Endothelial cell of umbilical vein (primary cell): ENCODE measurements at places on chromosomes 13 and 19. TPM values are rescaled to one million over a fixed set of nuclear protein-coding genes. Genes with fewer than 3 reads are reported as not detected.

DNA sequence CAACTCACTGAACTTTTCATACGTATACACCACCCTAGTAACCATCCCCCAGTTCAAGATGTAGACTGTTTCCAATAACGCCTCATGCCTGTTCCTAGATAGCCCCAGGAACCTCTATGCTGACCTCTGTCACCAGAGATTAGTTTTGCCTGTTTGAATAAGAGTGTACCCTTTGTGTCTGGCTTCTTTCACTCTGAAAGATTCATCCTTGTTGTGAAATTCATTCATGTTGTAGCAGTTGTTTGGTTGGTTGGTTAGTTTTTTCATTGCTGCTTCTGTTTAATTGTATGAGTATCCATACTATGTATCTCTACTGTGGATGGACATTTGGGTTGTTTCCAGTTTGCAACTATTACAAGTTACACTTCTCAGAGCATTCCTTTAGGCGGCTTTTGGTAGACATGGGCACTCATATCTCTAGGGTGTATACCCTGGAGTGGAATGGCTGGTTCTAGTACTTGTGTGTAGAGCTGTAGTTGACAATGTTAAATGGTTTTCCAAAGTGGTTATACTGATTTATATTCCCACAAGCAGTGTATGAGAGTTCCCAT is 1.6 kb downstream of the RNASEH2B start:
- peak; percentile 1 for DNase-seq

GRCh38 chr13:94309576-94309975 is 169.9 kb downstream of the DCT start:
- DNase-seq = no peak

DNA sequence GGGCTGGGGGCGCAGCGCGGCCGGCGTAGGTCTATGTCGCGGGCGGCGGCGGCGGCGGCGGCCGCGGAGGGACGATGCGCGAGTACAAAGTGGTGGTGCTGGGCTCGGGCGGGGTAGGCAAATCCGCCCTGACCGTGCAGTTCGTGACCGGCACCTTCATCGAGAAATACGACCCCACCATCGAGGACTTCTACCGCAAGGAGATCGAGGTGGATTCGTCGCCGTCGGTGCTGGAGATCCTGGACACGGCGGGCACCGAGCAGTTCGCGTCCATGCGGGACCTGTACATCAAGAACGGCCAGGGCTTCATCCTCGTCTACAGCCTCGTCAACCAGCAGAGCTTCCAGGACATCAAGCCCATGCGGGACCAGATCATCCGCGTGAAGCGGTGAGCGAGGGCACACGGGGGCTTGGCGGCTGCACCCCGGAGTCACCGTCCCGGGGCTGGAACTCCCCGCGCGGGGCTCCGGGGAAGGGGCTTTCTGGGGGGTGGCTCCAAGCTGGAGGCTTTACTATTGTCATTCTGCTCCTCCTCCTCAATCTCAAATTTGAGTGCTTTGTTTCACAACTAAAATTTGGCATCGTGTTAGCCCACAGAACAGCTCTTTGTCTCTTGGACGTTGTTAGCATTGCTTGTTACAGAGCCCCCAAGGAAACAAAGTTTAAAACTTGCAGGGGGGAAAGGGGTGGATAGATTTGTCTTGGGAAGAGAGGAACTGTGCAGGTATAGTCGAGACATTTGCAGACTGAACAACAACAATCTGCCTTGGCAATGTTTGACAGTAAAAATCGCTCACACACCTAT is 630 bp downstream of the RAP2A start:
- DNase-seq = peak; percentile 59

GRCh38 chr19:11555246-11555645 is 3.8 kb downstream of the ELOF1 start:
- no peak for DNase-seq

DNA sequence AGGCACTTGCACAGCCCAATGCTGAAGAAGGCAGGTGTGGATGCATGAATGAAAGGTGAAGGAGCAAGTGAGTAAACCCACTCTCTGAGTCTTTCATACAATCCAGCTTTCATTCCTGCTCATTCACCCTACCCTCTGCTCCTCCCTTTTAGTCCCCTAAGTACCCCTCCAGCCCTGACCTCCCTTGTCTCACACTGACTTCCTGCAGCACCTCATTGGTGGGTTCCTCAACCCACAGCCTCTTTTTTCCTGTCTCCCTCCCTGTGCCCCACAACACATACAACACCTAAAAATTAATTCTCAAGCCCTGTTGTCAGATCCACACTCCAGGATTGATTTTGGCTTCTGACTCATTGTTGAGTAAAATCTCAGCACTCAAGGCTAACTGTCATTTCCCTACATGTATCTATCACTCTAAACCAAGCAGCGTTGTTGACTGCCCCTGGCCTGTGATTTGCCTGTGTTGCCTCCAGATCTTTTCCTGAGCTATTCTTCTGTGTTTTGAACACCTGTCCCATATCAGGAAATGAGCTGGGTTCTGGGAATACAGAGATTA is 177.3 kb upstream of the SERP2 start:
- peak; percentile 5 for DNase-seq

DNA sequence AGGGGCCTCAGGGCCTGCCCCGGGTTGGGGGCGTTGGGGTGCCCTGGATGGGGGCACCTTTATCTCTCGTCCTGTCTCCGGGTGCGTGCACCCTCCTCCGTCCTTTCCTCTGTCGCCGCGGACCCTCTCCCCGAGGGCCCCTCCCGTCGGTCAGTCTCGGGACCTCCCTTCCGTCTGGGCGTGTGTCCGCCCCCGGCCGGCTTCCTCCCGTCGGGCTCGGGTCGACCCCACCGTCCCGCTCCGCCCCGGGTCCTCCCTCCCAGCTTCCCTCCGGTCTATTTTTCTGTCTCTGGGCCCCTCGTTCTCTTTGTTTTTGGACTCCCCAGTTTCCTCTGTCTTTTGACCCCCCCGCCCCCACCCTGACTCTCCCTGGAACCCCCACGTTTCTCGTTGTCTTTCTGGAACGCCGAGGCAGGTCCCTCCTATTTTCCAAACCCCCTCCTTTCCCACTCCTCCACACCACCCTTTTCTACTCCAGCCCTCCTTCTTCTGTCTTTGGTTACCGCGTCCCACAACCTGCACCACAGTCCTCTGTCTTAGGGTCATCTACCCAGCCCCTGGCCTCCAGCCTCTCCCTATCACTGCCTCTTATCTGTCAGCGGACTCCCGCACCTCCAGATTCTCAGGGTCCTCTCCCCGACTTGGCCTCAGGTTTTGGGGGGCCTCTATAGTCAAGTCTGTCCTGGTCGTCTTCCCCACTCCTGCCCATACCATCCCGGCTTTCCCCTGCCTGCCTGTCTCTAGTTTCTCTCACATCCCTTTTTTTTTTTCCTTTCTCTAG is 757 bp downstream of the EGLN2 start:
- peak; percentile 64 for DNase-seq

- DNase-seq = no peak
These were observed 97.9 kb downstream of the DLEU7 start for GRCh38 chr13:50745542-50746115.

DNA sequence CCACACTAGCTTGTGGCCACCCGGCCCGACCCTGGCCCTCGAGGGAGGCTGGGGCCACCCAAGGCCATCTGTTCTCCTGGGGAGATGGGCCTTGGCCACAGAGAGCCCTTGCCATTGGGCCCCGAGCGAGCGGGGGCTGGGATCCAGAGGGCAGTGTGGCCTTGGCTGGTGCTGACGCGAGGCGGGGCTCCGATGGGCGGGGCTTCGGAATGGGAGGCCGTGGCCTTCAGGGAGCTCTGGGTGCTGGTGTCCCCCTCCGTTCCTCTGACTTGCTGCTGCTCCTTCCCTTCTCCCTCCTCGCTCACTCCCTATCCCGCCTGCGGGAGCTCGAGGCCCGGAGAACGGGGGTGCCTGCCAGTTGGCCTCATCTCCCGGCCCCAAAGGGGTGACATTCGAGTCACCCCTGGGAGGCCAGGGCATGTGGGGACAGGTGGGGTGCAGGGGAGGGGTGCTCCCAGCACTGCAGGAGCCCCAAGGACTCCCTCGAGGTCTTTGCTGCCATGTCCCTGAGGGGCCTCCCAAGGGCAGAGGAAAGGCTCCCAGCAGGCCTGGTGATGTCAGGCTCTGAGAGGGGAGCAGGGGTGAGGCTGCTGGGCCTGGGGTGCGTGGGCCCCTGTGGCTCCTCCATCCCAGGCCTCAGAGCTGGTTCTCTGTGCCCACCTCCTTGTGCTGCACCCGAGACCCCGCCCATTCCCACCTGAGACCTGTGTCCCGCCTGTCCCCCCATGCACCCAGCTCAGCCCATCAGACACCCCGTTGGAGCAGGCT is 4.2 kb downstream of the NCLN start:
- DNase-seq = no peak

GRCh38 chr19:4194353-4194752 is 11.9 kb downstream of the ANKRD24 start:
- no peak for DNase-seq

DNA sequence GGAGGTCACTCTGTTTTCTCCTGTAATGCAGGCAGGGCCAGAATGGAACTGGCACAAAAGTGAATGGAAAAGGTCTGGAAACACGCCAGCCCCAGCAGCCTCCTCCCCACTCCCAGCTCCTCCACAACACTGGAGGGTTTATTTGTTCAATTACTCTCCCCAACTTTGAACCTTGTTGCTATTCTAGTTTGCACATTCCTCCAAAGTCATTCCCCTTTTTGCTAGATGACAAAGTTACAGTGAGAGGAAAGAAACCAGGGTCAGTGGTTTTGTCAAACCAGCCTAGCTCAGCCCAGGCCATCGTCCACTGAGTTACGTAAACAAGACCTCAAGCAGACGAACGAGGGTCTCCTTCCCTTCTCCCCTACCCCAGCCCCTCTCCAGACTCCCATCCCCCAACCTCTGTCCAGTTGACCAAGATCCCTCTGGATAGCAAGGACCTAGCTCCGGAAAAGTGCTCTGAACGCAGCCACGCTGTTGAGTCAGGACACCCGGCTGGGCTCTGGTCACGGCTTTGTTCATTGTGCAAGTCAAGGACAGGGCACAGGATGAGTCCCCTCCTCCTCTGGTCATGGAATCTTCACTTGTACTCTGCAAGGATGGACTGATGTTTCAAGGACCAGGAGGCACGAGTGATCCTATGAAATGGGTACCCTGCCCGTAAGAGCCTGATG is 180.0 kb downstream of the USP12 start:
- no peak for DNase-seq

DNA sequence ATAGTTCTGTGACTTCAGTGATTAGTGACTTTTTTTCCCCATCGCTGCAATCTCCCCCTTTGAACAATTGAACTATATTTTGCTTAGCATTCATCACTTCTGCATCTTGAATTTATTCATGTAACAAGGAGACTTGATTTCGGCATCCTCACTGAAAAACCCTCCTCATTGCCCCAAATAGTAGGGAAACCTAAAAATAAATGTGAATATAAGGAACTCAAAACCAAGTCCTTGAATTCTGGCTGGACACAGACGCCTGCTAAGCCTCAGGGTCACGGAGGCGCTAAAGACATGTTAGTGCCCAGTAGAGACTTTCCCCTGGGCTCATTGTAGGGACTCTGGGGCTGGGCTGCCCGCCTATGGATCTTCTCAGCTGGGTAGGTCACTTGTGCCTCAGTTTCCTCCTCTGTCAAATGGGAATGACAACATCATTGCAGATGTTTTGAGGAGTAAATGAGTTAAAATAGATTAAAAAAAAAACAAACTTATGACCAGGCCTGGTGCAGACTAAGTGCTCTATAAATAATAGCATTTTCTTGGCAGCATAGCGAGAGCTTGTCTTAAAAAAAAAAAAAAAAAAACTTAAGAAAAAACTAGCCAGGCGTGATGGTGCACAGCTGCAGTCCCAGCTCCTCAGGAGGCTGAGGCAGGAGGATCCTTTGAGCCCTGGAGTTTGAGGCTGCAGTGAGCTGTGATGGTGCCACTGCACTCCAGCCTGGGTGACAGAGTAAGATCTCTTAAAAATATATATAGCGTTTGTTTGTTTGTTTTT is 1.8 kb upstream of the ADGRE5 start:
- no peak for DNase-seq

DNA sequence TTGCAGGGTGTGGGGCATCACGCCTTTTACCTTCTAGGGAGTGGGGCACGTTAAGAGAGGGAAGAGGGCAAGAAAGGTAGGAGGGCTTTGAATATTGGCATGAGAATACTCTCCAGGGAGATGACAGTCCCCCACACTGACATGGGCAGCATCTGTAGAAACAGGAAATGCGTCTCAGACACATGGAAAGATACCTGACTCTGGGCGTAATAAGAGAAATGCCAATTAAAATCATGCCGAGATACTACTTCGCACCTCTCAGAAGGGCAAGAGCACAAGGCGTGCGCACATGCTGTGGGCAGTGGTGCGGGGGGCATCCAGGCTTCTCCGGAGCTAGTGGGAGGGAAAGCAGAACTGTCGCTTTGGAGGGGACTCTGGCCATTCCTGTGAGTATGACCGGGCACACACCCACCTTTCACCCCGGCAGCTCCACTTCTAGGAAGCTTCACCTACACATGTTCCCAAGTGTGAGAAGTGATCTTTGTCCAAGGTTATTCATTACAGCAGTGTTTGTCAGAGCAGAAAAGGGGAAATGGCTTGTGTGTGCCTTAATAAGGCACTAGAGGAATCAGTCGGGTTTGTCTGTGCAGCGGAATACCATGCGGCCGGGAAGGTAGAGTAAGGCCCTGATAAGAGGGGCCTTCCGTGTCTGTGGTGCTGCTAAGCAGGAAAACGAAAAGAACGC is 99.5 kb downstream of the SIPA1L3 start:
- no peak for DNase-seq

DNA sequence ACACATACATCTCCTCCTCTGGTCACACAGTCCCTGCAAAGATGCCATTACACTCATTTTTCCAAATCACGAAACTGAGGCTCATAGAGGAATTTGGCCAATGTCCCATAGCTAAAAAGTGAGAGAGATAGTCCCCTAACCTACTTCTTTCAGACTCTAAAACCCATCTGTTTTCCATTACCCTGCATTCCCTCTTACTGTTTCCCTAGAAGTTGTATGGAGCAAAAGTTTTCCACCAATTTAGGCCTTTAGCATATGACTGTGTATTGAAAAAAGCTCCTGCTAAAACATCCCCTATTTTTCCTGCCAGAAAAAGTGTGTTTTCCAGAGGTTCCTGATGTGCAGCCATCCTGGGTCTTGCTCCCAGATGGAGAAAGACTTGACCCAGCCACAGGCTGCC is 16.3 kb downstream of the SERP2 start:
- DNase-seq = no peak

- DNase-seq = peak; percentile 6
These were observed 379.8 kb downstream of the TBC1D4 start for GRCh38 chr13:75102001-75102716.

- no peak for DNase-seq
These were observed 181.3 kb downstream of the PCDH9 start for GRCh38 chr13:67048821-67049150.

The OLFM4 gene
- polyA plus RNA-seq = not detected in 2 replicates

The ATP4B gene
- 0.05 and 0.06 TPM in 2 replicates for polyA plus RNA-seq

The NAPSA gene
- 0.19 and 0.41 TPM in 2 replicates for polyA plus RNA-seq

The LACC1 gene
- polyA plus RNA-seq = 1.2 and 1.3 TPM in 2 replicates

The SLC10A2 gene
- polyA plus RNA-seq = not detected in 2 replicates

The PGLYRP2 gene
- 0.03 and 0.19 TPM in 2 replicates for polyA plus RNA-seq

The PGLYRP1 gene
- not detected in 2 replicates for polyA plus RNA-seq

The EDDM13 gene
- polyA plus RNA-seq = 0.51 and 1.2 TPM in 2 replicates

The ONECUT3 gene
- not detected in 2 replicates for polyA plus RNA-seq
